ENCODE measurements at places on chromosomes 13 and 19. TPM values are rescaled to one million over a fixed set of nuclear protein-coding genes. Genes with fewer than 3 reads are reported as not detected.

GRCh38 chr19:47661161-47661560 lies 52.1 kb upstream of the EHD2 start:
- DNase-seq: no peak

DNA sequence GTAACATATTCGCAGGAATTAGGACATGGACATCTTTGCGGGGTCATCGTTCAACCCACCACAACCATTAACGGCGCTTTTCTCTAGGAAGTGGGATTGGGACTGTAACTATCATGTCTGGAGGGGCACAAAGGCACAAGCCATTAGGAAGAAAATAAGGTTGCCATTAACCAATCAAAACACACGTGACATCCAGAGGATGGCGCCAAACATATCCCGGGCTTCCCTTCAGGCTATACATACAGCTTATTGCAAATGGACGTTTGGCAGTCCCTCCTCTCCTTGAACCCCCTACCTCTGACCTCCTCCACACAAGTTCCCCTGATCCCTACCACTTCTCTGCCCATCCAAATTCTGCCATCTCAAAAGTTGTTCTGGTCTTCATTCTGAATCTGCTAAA lies 26.6 kb upstream of the GSX1 start:
- DNase-seq: no peak

The CPT1C gene
- total RNA-seq: 20.0 TPM

- DNase-seq: no peak
These were observed 78.7 kb downstream of the ZNF536 start for GRCh38 chr19:30450835-30451321.

The IGFL3 gene
- not detected for total RNA-seq

GRCh38 chr13:92833071-92833470 lies 393.5 kb upstream of the GPC6 start:
- DNase-seq: no peak

DNA sequence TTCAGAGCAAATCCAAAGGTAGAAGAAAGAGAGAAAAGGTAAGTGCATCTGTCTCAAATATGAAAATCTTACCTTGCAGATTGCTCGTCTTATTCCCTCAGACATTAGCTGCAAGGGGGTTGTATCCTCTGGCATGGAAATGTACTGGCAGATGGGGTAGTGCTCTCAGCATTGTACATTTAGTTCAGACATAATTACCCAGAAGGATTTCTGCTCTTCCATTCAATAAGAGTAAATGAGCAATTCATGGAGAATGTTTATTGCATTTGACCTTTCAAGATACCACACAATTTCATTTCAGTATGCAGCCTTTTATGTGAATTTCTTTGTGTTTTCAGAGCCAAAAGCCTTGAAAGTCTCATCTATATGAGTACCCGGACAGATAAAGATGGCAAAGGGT lies 63.8 kb downstream of the SCEL start:
- DNase-seq: no peak

The KLC3 gene
- not detected for total RNA-seq

GRCh38 chr13:52348983-52349780 lies 56.8 kb downstream of the THSD1 start:
- peak; percentile 55 for DNase-seq

GRCh38 chr13:112431734-112432133 lies 55.6 kb downstream of the SPACA7 start:
- DNase-seq: no peak

- DNase-seq: no peak
These were observed 34.1 kb upstream of the TFDP1 start for GRCh38 chr13:113550453-113550852.

- peak; percentile 58 for DNase-seq
These were observed 2.9 kb upstream of the NRTN start for GRCh38 chr19:5801796-5802619.

DNA sequence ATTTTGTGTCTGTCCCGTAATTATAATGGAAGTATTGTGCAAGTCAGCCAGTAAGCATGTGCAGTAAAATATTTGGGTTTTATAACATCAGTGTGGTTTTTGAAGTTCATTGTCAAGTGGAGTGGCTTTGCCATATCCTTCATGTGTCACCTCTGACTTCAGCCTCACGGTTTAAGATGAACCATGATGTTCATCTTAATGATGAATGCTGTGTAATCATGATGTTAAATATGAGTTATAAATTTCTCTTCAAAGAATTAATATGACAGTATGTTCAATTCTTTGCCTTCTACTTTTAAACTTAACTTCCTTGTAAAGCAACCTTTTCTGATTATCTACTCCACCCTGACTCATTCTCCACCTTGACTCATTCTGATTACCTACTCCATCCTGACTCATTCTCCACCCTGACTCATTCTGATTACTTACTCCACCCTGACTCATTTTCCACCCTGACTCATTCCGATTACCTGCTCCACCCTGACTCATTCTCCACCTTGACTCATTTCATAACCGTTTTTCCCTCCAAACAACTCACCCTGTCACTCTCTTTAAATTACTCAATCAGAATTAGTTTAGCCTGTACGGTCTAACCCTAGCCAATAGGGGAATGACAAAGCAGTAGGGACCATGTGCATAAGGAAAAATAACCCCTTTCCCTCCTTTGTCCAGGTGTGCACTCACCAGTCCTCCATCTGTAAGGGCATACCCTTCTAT lies 50.3 kb upstream of the ANKRD10 start:
- peak; percentile 35 for DNase-seq

DNA sequence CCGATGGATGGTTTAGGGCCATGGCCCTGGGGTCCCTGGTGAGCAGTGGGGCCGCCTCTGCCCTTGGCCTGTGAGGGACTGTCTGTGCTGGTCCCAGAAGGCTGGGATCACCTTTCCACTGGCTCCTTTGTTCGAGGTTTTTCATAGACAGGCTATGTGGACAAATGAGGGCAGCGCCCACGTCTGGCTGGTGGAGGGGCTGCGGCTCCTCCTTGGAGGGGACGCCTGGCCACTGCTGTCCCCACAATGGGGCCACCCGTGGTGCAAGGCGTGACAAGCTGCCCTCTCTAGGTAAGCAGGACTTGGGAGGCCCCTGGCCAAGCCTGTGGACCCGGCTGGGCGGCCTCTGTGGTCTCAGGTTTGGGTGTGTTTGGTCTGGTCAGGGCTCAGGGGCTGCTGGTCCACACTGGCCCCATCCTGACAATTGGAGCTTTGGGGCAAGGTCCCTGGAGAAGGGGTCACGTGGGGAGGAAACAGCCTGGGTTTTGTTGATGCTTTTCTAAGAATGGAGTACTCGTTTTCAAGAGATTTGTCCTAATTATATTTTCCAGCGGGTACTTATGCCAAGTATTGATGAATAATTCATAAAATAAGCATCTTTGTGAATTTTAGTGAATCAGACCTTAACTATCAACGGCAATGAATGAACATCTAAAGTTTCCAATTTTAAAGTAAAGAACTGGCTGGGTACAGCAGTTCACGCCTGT lies 33.3 kb downstream of the MCF2L start:
- no peak for DNase-seq
